Stimulated activated CD8-positive, alpha-beta memory T cell treated with anti-CD3 and anti-CD28 coated beads, Interleukin-4, amount 100 ng/mL, for 24 hours (primary cell): ENCODE measurements at places on chromosomes 16 and 17.

DNA sequence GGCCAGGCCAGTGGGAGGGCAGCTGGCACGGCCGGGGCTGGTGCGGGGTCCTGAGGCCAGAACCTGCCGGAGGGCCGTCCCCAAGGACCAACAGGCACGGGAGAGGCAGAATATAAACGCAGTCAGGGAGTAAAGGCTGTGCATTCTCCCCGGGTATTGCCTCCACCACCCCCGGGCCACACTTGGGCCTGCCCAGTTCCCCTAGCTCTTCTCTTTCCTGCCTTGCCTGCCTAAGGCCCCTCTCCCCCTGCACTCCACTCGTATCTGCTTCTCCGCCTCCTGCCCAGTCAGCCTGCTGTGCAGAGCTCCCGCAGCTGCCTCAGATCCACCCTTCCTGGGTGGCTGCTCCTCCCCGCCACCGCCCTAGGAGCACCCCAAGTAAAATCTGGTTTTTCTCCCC lies 5.0 kb upstream of the RPH3AL start:
- no peak for DNase-seq

- DNase-seq: no peak
Measured at GRCh38 chr16:2964475-2965336, 631 bp downstream of the KREMEN2 start.

- no peak for DNase-seq
Measured at GRCh38 chr16:57572978-57573728, 30.7 kb downstream of the ADGRG5 start.

DNA sequence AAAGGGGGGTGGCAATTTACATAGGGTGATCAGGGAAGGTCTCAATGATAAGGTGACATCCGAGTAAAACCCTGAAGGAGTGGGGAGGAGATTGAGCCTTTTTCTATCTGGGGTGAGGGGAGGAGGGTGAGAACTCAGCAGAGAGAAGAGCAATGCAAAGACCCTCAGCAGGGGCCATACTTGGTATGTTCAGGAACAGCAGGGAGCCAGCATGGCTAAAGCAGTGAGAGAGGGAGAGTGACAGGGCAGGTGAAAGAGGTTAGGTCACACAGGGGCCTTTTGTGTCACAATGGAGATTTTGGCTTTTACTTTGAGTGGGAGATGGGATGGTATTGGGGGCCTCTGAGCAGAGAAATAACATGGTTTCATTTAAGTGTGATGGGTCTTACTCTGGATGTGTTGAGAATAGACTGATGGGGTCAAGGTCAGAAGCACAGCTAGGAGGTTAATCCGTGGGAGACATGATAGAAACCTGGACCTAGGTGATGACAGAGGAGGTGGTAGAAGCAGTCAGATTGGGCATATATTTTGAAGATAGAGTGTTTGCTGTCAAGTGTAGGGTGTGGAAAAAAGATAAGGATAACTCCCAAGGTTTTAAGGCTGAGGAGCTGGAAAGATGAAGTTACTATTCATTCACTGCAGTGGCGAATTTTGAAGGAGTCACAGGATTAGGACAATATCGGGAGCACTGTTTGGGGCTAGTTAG lies 6.2 kb downstream of the SP2 start:
- no peak for DNase-seq
